Cerebellar cortex (tissue), 1 donor: ENCODE measurements at places on chromosomes 13 and 19.

DNA sequence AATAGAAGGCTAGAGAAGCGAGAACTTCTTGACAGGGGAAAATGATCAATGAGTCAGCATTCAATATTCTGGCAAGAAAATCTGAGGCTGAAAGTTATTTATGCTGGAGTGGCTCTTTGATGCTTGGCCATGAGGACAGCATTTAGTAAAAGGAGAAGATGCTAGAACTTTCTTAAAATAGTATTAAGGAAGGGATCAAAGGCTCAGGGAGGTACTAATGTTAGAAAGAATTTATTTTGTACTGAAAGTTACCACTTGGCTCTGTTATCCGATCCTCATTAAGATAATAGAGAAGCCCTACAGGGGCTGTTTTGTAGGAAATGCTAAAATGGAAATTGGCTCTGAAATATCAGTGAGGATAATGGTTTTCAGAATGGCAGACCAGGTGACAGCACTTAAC lies 1774.6 kb upstream of the PCDH20 start:
- DNase-seq, result no peak

- DNase-seq, result no peak
Observed at GRCh38 chr13:29111446-29111845, 291.3 kb downstream of the MTUS2 start.

GRCh38 chr13:102816708-102817107 lies 17.8 kb downstream of the BIVM start:
- no peak for DNase-seq

- no peak for DNase-seq
Observed at GRCh38 chr13:111336666-111337065, 16.2 kb downstream of the TEX29 start.

DNA sequence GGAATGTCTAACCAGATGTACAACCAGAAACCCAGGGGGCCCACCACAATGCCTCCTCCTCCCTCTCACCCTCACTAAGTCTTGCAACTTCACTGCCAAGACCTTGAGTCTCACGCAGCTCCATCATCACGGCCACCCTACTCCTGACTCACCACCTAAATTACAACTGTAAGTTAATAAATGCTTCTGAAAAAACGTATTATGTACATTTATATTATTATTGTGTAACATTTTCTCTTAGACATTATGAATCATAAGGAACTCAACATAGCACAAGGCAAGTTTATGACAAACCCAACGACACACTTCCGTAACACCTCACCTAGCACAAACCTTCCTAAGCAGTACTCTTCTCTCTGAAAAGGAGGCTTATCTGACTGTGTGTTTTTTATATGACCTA lies 20.7 kb downstream of the MIPEP start:
- DNase-seq, result no peak

GRCh38 chr19:1941146-1942077 lies at the start of gene CSNK1G2:
TSS of gene CSNK1G2 (plus strand) at chr19:1941172. CDS start at chr19:1969773, 28,601 bp downstream.
- DNase-seq, result no peak

DNA sequence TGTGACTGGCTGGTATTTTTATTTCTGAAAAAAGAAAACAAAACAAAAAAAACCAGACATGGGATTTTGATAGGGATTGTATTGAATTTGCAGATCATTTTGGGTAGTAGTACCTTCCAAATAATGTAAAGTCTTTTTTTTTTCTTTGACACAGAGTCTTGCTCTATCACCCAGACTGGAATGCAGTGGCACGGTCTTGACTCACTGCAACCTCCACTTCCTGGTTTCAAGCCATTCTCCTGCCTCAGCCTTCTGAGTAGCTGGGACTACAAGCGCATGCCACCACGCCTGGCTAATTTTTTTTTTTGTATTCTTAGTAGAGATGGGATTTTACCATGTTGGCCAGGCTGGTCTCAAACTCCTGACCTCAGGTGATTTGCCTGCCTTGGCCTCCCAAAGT lies 4.2 kb downstream of the ZNF101 start:
- no peak for DNase-seq
